ENCODE measurements at places on chromosomes 2 and 18.

- no peak for DNase-seq
Observed at GRCh38 chr2:161421686-161422085, 5.6 kb downstream of the TBR1 start.

- no peak for DNase-seq
Observed at GRCh38 chr18:69674292-69674877, 273.3 kb downstream of the CD226 start.

- no peak for DNase-seq
Observed at GRCh38 chr2:128364441-128364911, 45.8 kb upstream of the HS6ST1 start.

GRCh38 chr18:68391801-68392200 lies 323.1 kb downstream of the TMX3 start:
- no peak for DNase-seq

DNA sequence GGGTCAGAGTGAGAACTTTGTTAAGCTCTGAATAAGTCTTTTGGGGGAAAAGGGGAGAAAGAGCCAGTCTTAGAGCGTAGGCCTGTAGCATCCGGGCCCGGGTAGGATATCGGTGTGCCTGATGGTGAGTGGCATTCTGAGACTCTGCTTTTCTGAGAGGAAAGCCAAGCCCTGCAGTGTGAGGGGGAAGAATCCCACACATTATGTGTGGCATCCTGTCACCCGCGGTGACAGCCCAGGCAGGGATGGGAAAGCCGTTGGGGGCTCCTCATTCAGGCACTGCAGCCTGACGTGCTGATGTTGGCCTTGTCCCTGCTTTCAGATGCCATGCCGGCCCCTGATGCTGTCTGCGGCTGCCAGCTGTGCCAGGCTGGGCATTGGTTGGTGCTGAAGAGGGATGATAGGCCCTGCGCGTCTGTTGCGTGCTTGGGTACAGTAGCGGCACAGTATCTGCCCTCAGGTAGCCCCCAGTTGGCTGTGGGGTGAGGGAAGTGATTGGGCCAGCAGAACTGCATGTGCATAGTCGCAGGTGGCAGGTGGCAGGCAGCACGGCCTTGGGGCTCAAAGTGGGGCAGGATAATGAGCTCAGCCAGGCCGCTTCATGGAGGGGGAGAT lies 37.6 kb downstream of the GLI2 start:
- no peak for DNase-seq

GRCh38 chr2:53334610-53335009 lies 433.0 kb upstream of the CHAC2 start:
- peak; percentile 70 for DNase-seq

All from PC-3 (cell line).